ENCODE measurements at places on chromosomes 4 and X. TPM values are rescaled to one million over a fixed set of nuclear protein-coding genes. Genes with fewer than 3 reads are reported as not detected.

WNK3 gene
- 0.20 TPM for polyA plus RNA-seq

SHROOM2 gene
- 3.2 TPM for polyA plus RNA-seq

EPGN gene
- polyA plus RNA-seq: 10.7 TPM

NAP1L2 gene
- polyA plus RNA-seq: 0.87 TPM

SPANXD gene
- polyA plus RNA-seq: not detected

GDPD2 gene
- polyA plus RNA-seq: 0.09 TPM

ERCC6L gene
- polyA plus RNA-seq: 4.3 TPM

TMA16 gene
- 29.6 TPM for polyA plus RNA-seq

USP51 gene
- 0.25 TPM for polyA plus RNA-seq

PGAM4 gene
- 0.10 TPM for polyA plus RNA-seq

RAB9B gene
- 0.07 TPM for polyA plus RNA-seq

GLUD2 gene
- 0.04 TPM for polyA plus RNA-seq

TMEM156 gene
- 0.72 TPM for polyA plus RNA-seq

NWD2 gene
- polyA plus RNA-seq: not detected

PAGE5 gene
- polyA plus RNA-seq: not detected

STAP1 gene
- not detected for polyA plus RNA-seq

TSC22D3 gene
- polyA plus RNA-seq: 38.4 TPM

CXCL8 gene
- polyA plus RNA-seq: 1.5 TPM

NAP1L5 gene
- polyA plus RNA-seq: 1.0 TPM
